Prostate gland (tissue), 2 donors: ENCODE measurements at places on chromosomes 13 and 19.
A peak's percentile ranks its signal among the peaks of the same experiment; 100 is the strongest.

DNA sequence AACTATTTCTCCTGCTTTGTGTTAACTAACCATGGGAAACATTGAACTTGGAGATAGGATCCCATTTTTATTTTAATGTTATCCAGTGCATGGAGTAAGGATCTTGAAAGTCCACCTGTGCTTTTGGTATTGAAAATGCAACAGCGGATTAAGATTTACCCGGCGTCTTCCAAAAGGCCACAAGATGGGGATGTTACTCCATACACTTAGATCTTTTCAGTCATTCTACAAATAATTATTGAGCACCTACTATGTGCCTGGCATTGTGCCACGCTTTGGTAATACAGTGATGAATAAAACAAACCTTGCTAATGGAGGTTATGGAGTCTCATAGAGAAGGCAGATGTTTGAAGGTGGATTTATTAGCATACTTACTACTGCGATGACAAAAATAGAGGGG lies 56.9 kb downstream of the RFC3 start:
- no peaks in the 10 kb centered on the region for H3K4me1 ChIP-seq
- no peak overlapping the region for H3K27ac ChIP-seq
- no peaks in the 10 kb centered on the region for H3K27me3 ChIP-seq
- H3K36me3 ChIP-seq = no peaks in the 10 kb centered on the region
- no peak for DNase-seq

GRCh38 chr19:14479975-14480699 lies 5.0 kb upstream of the PTGER1 start:
- no peaks in the 10 kb centered on the region for H3K36me3 ChIP-seq
- H3K4me1 ChIP-seq = no peaks in the 10 kb centered on the region
- no peak overlapping the region for H3K4me3 ChIP-seq
- no peaks in the 10 kb centered on the region for H3K27me3 ChIP-seq

- H3K27me3 ChIP-seq = no peaks in the 10 kb centered on the region
- H3K36me3 ChIP-seq = no peaks in the 10 kb centered on the region
- no peak overlapping the region for H3K27ac ChIP-seq
Measured at GRCh38 chr13:40485611-40486517, 180.6 kb downstream of the FOXO1 start.

GRCh38 chr13:76879203-76879882 lies 6.9 kb downstream of the KCTD12 start:
- H3K27ac ChIP-seq = no peak overlapping the region
- no peaks in the 10 kb centered on the region for H3K4me1 ChIP-seq
- DNase-seq = peak; percentile 8
- H3K4me3 ChIP-seq = no peak overlapping the region
- peaks cover 3% of the 10 kb centered on the region for H3K27me3 ChIP-seq
- no peaks in the 10 kb centered on the region for H3K36me3 ChIP-seq

DNA sequence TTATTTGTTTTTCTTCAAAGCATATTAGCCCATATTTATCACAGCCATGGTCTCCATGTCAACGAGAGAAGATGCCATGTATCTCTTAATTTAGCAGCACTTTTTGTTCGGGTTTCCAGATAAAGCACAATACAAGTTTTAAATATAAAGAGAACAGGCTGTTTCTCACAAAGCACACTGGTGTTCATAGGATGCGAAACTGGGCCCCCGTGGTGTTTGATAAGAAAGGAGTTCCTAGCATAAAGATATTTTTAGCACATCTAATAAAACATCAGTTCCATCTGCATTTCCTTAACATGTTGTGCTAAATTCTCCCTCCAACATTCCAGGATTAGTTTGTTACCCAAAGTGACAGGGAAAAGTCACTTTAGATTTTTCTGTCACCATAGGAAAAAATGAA lies 72.4 kb upstream of the EDNRB start:
- H3K27me3 ChIP-seq = no peaks in the 10 kb centered on the region
- no peak overlapping the region for H3K4me3 ChIP-seq
- H3K36me3 ChIP-seq = no peaks in the 10 kb centered on the region

- H3K27ac ChIP-seq = no peak overlapping the region
- no peak overlapping the region for H3K4me3 ChIP-seq
- H3K27me3 ChIP-seq = no peaks in the 10 kb centered on the region
- no peaks in the 10 kb centered on the region for H3K36me3 ChIP-seq
Measured at GRCh38 chr19:7356899-7357627, 8.3 kb downstream of the ARHGEF18 start.

DNA sequence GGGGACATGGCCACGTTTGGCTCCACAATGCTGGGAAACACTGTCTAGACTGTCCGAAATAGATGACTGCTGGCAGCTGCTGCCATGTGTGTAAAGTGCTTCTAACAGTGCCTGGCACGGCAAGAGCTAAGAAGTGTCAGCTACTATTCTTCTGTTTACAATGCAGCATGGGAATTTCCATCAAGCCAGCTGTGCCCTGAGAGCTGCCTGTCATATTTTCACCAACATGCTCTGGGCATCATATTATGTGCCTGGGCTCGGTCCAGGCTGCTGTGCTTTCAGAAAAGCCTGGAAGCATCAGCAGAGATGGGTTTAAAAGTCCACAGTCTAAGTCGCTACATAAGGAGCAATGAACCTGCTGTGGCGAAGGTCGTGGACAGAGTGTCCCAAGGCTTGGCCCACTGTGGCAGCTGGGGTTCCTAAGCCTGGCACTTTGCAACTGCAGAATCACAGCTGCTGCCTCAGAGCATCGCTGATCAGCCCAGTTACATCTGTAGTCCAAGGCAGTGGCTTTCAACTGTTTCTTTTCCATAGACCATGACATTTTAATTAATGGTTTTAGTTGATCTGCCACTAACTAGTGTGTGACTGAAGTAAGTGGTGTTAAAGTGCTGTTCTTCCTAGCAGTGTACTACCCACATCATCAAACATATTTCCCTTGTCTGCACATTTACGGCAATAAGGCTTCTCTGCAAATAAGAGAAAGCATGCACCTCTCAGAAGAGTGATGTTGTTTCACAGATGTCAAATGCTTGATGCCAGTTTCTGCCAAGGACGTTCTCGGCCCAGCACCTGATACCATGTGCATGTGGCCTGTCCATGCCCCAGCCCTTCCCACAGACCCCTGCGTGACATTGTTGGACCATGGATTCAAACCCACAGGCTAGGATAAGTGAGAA lies 95.7 kb upstream of the C1QTNF9B start:
- H3K36me3 ChIP-seq = no peaks in the 10 kb centered on the region
- DNase-seq = no peak
- H3K4me3 ChIP-seq = no peak overlapping the region
- peaks cover 5% of the 10 kb centered on the region for H3K4me1 ChIP-seq
- no peaks in the 10 kb centered on the region for H3K27me3 ChIP-seq
- no peak overlapping the region for H3K27ac ChIP-seq

DNA sequence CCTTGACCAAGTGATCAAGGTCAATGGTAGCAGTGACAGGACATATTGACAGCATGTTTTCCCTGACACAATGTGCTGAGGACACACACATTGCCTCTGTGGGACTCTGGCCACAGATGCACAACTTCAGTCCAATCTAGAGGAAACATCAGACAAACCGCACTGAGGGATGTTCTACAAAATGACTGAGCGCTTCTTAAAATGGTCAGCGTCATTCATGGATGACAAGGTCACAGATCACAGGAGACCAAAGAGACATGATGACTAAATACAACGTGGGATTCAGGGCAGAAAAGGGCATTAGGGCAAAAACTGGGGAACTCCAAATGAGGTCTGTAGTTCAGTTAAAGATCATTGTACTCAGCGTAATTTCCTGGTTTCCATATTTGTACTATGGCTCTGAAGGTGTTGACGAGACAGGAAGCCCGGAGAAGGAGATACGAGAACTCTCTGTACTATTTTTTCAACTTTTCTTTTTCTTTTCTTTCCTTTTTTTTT lies 20.6 kb downstream of the PBX4 start:
- H3K27me3 ChIP-seq = no peaks in the 10 kb centered on the region
- H3K4me3 ChIP-seq = no peak overlapping the region
- DNase-seq = no peak
- H3K27ac ChIP-seq = no peak overlapping the region
- no peaks in the 10 kb centered on the region for H3K36me3 ChIP-seq
- no peaks in the 10 kb centered on the region for H3K4me1 ChIP-seq

DNA sequence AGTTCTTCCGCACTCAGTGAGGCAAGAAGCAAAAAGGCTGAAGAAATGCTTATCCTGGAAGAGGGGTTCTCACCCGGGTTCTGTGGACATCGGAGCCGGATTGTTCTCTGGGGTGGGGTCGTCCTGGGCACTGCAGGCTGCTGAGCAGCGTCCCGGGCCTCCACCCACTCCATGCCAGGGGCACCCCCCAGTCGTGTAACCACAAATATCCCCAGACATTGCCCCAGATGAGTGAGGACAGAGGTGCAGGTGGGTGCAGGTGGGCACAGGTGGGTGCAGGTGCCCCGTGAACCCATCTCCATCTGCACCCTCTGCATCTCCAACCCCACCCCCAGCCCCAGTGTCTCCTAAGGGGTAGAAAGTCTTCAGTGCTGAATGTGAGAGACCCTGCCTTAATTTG lies 67.5 kb downstream of the GNG7 start:
- DNase-seq = no peak
- H3K4me1 ChIP-seq = no peaks in the 10 kb centered on the region
- H3K27ac ChIP-seq = peak overlapping the region; percentile 56
- no peak overlapping the region for H3K4me3 ChIP-seq
- no peaks in the 10 kb centered on the region for H3K36me3 ChIP-seq

DNA sequence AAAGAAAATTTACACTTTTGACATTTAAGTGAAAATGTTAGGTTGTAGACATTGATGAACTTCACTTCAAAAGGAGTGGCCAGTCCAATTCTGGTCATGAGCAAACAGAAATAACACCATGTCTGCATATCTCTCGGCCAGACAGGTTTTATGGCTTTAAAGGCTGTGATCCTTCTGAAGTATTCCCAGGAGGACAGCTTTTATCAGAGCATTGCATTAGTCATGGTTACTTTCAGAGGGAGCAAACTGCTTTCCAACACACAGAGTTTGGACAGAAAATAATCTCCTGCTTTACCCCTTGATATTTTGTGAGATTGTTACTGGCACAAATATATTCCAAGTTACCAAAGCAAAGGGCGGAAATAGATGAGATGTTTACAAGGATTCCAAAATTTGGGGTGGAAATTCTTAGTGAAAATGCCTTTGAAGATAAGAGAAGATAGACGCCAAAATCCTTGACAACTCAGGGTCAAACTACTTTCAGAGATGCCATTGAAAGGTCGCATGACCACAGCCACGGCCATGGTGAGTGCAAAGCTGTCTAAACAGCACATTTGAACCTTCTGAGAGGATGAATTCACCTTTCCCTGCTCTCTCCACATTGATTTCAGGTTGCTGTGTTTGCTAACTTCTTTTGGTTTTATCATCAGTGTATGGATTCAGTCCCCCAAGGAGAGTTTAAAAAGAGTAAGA lies 584.5 kb upstream of the SGCG start:
- H3K36me3 ChIP-seq = no peaks in the 10 kb centered on the region
- H3K4me3 ChIP-seq = no peak overlapping the region
- H3K27me3 ChIP-seq = no peaks in the 10 kb centered on the region
- DNase-seq = no peak
- H3K4me1 ChIP-seq = no peaks in the 10 kb centered on the region
